Myocyte (in vitro differentiated cells): ENCODE measurements at places on chromosomes 13 and 19.

GRCh38 chr13:37709318-37709717, 110.8 kb upstream of the POSTN start:
- DNase-seq: no peak

GRCh38 chr19:50147462-50148423, 15.3 kb downstream of the IZUMO2 start:
- DNase-seq: peak; percentile 39

DNA sequence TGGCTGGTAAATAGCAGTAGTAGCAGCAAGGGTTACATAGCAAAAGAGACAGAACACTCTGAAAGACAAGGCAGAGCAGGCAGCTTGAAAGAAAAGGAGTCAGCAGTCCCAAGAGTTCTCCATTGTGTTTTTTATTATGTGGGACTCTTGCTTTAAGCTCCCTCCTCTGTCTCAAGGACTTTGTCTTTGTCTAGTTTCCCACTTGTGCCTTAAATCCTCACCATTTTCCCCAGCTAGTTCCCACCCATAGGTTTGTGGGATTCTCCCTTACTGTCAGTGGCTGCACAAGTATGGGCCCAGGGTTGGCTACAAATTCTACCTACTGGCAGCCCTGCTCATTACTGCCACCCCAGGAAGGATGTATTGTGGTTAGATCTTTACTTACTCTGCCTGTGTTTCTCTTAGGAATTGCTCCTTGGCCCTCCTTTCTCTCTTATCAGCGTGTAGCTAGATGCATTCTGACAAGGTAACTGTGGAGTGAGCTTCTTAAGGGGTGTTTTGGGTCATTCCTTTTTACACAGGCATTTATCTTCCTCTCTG, 413.4 kb upstream of the PCDH9 start:
- DNase-seq: no peak

- no peak for DNase-seq
Measured at GRCh38 chr13:77337159-77337558, 10.3 kb upstream of the MYCBP2 start.

DNA sequence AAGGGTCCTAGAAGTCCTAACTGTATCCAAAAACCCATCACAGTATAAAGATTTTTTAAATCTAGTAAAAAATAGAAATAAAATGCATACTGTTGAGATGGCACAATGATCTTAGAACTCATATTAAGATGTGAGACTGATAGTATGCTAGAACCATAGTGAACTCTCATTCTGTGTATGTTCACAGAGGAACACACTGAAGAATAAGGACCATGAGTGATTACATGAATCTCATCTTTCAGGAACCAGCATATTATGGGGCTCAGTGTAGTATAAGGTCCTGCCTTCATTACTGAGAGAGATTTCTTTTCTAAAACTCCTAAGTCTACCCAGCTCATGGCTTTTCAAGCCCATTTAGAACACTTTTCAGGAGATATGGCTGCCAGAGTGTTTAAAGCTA, 59.8 kb upstream of the RFC3 start:
- DNase-seq: no peak

DNA sequence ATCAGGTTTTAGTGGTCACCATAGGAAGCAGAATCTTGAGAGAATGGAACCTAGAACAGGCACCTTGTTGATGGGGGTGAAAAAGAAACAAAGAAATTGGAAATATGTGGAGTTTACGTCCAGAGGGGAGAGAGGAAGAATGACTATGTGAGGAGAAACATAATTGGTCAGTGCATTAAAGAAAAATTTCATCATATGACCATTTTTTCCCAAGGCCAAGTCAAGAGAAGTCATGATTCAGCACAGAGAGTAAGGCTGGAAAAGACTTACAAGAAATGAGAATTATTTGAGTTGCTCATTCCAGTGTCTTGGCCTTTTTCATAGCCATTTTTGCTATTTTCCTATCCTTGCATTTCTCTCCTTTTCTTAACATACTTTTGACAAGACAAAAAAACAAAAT, 421.7 kb downstream of the EFNB2 start:
- DNase-seq: no peak

DNA sequence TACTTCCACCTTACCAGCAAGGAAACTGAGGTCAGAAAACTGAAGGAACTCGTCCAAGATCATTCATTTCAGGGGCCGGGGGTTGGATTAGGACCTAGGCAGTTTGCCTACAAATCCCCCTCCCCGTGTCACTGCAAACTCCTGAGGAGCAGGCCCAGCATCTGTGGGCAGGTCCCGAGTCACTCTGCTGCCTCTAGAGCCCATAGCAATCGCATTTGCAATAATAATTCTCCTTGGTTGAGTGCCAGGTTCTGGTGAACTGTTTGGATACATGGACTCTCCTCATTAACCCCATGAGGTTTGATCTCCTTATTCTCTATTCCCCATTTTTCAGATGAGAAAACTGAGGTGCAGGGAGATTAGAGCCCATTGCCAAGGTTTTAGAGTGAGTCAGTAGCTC, 903 bp downstream of the PIN1 start:
- DNase-seq: peak; percentile 54

DNA sequence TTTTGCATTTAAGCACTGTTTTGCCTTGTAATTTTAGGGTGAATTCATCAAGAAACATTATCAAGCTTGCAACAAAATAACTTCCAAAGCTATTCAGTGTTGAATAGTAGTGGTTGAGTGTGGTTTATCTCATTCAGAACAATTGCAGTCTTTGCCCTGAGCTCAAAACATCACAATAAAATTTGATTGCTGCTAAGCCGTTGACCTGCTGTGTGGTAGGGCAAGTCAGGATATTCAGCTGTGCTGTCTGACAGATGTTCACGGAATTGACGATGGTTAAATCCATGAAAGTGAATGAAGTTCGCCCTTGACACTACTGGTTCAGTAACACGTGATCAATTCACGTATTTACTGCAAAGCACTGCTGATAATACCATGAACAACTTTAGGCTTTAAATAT, 66.9 kb downstream of the GJA3 start:
- DNase-seq: no peak

- peak; percentile 19 for DNase-seq
Measured at GRCh38 chr13:28558567-28558966, 63.6 kb upstream of the FLT1 start.

- DNase-seq: no peak
Measured at GRCh38 chr13:27403727-27404385, 20.6 kb upstream of the GTF3A start.

DNA sequence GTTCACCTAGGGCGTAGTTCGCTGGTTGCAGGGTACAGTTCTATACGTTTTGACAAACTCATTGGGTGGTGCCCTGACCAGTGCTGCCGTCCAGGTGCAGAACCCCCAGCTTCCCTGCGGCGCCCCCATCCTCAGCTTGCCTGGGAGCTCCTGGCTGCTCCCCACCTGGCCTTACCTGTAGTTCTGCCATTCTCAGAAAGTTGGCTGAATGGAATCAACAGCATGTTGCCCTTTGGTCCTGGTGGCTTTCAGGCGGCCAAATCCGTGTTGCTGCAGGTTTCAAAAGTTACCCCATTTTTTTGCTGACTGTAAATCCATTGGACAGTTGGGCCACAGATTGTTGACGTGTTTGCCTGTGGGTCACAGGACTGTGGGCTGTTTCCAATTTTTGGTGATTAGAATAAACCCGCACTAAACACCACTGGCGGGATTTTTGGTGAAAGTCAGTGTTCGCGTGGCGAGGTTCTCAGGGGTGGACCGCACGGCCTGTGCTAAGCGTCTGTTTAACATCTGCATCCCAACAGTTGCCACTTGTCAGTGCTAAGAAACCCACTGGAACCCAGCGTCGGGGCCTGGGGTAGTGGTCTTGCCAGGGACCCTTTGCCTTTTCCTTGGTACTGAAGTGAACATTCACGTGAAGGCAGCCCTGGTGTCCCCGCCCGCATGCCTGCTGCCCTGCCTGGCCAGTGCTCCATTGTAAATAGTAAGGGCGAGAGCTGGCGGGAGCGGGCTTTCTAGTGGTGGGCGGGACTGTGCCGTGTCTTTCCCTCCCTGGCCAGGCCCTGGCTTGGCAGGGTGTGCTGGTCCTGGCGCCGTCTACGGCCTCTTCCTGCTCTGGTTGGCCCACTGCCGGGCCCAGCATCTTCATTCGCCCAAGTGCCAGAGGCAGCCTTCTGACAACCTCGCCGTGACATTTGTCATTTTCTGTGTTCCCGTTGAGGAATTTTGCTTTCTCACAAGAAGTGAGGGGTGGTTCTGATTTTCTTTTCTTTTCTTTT, 3.3 kb downstream of the DOT1L start:
- peak; percentile 48 for DNase-seq

DNA sequence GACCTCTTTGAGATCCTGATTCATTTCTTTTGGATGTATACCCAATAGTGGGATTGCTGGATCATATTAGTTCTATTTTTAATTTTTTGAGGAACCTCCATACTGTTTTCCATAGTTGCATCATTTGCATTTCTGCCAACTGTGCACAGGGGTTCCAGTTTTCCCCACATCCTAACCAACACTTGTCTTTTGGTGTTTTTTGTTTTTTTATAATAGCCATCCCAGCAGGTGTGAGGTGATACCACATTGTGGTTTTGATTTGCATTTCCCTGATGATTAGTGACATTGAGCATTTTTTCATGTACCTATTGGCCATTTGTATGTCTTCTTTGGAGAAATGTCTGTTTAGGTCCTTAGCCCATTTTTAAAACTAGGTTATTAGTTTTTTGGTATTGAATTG, 18.8 kb upstream of the GPR183 start:
- no peak for DNase-seq
